Fibroblast of the conjunctiva (primary cell): ENCODE measurements at places on chromosomes 4 and X.
A peak's percentile ranks its signal among the peaks of the same experiment; 100 is the strongest.

DNA sequence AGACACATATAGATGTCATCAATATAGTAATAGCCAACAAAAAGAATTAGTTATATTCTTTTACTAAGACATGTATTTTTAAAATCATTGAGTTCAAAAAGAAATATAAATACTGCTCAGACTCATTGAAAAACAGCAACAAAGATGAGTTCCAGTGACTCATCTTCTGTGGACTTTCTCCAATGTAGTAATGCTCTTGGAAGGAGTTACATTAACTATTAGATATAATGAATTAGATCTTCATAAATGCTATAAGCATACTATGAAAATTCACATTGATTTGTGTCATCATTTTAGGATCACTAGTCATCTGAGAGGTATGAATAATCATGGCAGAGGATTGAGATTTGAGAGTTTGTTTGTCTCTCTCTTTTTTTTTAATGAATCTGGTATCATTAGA lies 547.8 kb upstream of the PCDH7 start:
- DNase-seq, result no peak

DNA sequence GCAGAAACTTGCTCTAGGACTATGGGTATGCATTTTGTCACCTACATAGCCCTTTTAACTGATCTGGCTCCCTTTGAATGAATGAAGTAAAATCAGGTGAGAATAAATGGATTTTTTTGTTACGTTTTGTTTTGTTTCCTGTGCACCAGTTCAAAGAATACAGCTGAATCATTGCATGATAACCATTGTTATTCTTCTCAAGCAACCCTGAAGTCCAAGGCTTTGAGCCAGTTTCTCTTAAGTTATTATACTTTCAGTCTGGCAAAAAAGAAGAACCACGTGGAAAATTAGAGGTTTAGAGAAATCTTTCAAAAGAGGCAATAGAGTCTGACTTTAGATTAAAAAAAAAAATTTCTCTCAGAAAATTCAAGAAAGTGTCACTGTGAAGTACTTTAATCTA lies 398.6 kb upstream of the TECRL start:
- no peak for DNase-seq

DNA sequence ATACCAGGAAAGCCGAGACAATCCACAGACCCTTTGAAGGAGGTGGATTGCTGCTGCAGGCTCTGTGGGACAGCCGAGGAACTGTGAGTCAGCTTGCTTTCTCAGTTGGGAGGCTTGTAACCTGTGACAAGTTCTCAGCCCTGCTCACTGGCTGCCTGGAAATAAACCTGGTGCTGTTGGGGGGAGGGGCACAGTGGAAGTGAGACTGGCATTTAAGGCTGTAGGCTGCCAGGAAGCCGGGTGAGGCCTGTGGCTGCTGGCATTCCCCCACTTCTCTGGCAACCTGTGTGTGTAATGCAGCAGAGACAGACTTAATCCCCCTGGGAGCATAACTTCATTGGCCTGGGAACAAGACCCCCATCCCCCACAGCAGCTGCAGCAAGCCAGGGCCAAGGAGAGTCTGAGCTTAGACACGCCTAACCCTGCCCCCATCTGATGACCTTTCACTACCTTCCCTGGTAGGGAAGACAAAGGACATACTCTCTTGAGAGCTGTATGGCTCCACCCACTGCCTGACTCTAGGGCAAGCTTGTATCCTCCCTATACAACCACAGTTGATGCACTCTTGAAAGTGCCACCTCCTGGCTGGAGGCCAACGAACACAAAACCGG lies 64.1 kb downstream of the ALPK1 start:
- DNase-seq, result no peak

DNA sequence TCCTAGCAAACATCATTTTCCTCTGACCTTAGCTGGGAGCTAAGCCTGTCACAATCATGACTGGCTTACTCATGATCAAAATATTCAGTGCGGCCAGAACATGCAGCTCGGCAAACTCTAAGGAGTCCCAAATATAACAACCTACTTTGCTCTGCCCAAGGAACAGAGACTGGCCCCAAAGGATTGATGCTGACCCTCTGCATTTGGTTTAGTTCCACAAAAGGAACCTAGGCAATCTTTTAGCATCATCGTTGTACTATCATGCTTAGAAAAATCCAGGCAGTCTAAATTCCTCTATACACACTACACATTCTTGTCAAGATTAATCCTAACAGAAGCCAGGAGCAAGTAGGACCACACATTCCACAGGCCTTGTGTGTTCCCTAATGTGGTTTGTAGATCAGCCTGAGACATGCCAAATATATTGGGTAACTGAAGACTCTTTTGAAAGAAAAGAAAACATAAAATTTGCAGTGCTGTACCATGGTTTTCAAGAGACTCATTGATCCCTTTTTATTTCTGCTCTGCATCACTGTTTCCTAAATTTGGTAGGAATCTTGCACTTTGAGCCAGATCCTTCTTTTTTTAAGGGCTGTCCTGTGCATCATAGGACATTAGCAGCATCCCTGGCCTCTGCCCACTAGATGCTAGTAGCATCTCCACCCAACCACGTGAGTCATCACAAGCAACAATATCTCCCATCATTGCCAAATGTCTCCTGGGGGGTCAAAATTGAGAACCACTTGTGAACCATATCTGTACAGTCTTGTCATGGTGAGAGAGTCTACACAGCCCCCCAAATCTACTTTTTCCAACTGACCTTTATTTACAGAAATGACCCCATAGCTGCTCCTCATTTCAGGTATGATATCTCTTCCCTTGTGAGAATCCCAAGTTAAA lies 17.6 kb upstream of the CC2D2A start:
- peak; percentile 91 for DNase-seq

- no peak for DNase-seq
Measured at GRCh38 chr4:101973361-101973760, 182.8 kb downstream of the BANK1 start.

DNA sequence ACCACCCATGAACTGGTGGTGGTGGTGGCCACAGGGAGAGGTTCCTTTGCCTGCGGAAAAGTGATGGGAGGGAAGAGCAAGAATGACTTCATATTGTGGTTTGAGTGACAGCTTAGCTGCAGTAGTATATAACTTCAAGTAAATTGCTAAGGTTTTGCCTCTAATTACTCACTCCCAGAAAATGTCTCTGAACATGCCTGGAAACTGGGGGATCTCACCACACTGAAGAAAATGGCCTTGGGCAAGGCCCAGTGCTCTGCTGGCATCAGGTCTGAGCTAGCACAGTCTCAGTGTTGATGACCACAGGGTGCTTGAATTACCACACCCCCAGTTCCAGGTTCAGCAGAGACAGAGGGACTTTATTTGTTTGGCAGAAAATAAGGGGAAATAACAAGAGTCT lies 2085.4 kb downstream of the ARAP2 start:
- DNase-seq, result no peak

GRCh38 chr4:98939438-98939837 lies 10.5 kb upstream of the EIF4E start:
- DNase-seq, result no peak

DNA sequence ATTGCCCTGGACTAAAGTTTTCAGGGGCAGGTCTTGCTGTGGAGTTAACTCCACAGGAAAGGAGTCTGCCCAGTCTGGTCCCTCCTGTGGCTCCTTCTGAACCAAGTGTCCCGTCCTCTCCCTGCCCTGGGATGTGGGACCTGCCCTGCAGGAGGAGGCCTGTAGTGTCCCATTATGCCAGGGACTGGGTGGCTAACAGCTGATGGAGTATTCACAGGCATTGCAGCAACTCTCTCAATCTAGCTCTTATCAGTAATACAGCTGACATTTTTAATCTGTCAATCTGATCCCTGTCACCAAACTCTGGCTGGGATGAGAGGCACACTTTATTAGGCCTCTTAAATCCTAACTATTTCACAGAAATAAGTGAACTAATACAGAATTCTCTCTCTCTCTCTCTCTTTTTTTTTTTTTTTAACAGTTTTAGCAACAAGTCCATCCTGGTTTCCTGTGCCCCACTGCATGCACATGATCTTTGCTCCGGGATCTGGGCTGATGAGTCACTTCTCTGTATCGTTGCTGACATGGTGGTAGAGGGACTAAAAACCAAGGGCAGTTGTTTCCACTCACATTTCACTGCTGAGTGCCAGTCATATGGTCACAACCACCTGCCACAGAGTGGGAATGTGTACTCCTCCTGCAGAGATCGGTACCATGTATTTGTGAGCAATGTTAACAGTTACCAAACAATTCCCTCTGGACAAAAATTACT lies 39.1 kb downstream of the HAND2 start:
- DNase-seq, result peak; percentile 33

DNA sequence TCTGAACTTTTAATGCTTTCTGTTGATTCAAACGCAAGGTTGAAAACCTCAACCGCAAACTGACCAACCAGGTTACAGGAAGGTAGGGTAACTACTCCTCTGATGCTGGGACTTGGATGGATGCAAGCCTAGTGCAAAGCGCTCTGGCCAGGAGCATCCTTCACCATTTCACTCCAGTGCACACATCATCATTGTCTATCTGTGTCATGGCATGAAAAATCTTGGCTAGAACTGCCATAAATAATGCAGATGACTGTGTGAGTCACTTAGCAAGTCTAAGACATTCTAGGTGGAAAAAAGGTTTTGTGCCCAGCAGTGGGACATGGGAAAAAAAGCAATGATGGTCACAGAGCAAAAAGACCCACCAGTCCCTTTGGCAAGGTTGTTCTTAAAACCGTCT lies 10.9 kb downstream of the ADGRA3 start:
- DNase-seq, result no peak

GRCh38 chr4:145186729-145187128 lies 6.3 kb upstream of the OTUD4 start:
- no peak for DNase-seq

DNA sequence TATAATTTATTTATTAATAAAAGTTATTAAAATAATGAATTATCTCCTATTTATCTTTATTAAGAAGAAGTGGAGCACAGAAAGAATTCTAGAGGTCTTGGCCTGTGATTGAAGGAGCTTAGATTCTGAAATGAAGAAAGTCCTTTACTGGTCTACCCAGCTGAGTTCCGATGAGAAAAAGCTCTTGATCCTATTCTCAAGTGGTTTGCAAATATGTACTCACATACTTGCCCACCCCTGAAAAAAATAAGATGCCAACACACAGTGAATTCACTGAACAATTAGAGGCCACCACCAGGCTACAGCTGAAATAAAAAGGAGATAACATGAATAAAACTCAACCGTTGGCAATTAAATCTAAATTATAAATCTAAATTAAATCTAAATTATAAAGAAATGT lies 253.4 kb downstream of the MAPK10 start:
- DNase-seq, result no peak

GRCh38 chrX:136867518-136867917 lies 13.0 kb downstream of the RBMX start:
- DNase-seq, result no peak

DNA sequence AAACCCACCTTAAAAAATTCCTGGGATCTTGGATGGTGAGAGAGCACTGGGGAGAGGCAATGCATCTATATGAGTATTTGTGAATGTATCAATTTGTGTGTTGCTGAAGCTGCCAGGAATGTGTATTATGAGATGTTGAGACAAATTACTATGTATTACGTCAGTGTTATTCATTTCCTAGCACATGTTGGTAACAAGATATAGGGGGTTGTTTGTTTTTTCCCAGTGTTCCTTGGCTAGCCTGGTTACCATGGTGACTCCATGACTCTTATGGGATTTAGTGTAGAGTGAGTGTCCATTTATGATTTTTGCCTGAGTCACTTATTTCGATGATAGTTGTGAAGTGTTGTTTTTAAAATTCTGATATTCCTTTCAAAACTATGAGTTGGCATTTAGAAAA lies 65.6 kb downstream of the RAB40A start:
- DNase-seq, result peak; percentile 93

GRCh38 chr4:142984871-142985585 lies 138.9 kb upstream of the INPP4B start:
- DNase-seq, result no peak

GRCh38 chr4:74181219-74181618 lies 23.3 kb downstream of the MTHFD2L start:
- no peak for DNase-seq

GRCh38 chrX:3286196-3286945 lies 60.1 kb downstream of the MXRA5 start:
- DNase-seq, result peak; percentile 65

GRCh38 chr4:22416403-22416802 lies 99.5 kb downstream of the ADGRA3 start:
- DNase-seq, result no peak

DNA sequence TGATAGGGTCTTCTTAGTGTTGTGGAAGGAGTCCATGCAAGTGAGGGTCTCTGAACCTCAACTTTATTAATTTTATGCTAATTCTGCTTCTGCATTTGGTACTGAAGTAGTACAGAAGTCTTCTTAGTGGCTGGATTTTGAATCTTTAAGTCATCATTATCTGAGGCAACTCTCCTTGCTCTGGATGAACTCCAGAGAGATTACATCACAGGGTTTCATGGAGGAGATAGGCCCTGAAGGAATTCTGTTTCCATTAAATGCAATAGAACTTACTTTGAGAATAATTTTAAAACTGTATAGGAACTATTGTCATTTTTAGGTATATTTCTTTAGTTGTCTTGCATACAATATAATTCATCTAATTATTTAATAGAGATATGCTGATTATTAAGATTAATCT lies 451.2 kb downstream of the FAT4 start:
- no peak for DNase-seq

DNA sequence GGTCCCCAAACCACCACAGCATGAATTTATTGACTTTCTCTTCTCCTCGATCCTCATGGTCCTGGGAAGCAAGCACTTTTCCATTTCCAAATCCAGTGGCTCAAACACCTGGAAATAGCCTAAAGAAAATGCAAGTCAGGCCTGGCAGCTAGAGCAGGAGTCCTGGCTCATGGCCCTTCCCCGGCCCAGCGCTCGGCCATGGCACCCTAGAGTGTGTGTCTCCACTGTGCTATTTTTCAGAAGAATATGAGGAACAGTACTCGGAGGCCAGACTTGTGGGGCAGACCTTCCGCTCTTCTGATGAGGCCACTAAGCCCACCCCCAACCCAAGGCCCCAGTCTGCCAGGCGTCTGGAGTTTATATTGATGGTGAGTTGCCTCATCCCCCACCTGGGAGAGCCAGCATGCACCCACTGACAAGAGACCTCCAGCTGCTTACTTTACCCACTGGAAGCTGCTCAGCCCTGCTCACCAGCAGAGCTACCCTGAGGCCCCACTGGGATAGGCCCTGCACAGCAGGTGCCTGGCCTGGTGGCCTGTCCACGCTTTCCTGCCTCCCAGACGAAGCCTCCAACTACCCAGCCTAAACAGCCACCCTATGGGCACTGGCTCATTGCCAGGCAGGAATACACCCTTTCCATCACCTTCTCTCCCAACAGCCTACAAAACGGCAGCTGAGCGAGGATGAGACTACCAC lies 2.3 kb upstream of the RTL5 start:
- DNase-seq, result no peak

- DNase-seq, result no peak
Measured at GRCh38 chr4:135368831-135369230, 1167.2 kb upstream of the PABPC4L start.
